ENCODE measurements at places on chromosomes 3 and 15. TPM values are rescaled to one million over a fixed set of nuclear protein-coding genes. Genes with fewer than 3 reads are reported as not detected.

DNA sequence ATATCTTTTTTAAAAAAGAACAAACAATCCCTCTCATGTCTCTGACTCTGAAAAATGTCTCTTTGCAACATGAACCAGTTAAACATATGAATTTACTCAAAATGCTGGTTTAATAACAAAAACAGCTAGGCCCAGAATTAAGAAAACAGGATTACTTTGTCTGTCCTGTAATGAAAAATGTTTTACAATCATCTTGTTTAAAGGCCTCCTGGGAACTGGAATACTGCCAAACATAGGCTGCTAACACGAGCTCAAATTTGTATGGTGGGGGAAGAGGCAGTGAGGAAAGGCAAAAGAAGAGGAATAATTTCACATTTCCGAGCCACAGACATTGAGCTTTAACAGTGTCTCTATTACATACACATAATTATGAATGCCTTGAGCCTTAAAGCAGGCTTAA lies 61.7 kb upstream of the PPIB start:
- no peak overlapping the region for H3K4me3 ChIP-seq
- no peak for DNase-seq
- no peaks in the 10 kb centered on the region for H3K27me3 ChIP-seq
- no peaks in the 10 kb centered on the region for H3K36me3 ChIP-seq
- H3K4me1 ChIP-seq: no peaks in the 10 kb centered on the region
- H3K27ac ChIP-seq: no peak overlapping the region

DNA sequence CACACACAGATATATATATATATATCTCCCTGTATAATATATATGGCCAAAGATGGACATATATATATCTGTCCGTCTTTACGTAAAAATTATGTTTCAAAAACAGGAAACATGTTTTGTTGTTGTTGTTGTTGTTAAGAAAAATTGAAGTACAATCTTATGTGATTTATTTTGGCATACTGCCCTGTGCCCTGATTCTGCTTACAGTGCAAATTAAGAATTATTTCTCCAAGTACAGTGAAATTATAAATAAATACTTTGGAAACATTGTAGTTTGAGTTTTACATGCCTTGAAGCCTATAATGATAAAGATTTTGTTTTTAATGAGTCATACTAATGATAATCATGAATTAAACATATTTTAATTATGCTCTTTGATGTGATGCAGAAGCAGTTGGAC lies 994.9 kb downstream of the DIPK2A start:
- no peak overlapping the region for H3K27ac ChIP-seq
- H3K27me3 ChIP-seq: no peaks in the 10 kb centered on the region
- no peak for DNase-seq
- no peak overlapping the region for H3K4me3 ChIP-seq

DNA sequence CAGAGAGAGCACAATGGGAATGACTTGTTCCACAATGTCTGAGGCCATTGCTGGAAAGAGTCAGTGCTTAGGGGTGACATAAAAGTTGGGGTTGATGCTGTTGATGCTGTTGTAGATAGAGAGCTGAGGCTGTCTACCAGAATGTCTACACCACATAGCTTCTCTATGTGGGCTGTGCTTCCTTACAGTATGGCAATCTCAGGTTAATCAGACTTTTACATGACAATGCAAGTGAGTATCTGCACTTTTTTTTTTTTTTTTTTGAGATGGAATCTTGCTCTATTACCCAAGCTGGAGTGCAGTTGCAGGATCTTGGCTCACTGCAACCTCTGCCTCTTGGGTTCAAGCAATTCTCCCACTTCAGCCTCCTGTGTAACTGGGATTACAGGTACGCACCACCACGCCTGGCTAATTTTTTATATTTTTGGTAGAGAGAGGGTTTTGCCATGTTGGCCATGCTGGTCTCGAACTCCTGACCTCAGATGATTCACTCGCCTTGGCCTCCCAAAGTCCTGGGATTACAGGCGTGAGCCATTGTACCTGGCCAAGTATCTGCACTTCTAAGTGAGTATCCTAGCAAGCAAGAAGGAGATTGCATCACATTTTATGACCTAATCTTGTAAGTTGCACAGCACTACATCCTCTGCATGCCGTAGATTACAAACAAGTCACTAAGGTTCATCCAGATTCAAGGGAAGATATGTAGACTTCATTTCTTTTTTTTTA lies 28.7 kb downstream of the DLEC1 start:
- no peak overlapping the region for H3K27ac ChIP-seq
- H3K27me3 ChIP-seq: no peaks in the 10 kb centered on the region
- no peaks in the 10 kb centered on the region for H3K36me3 ChIP-seq
- no peak overlapping the region for H3K4me3 ChIP-seq
- DNase-seq: no peak

GRCh38 chr15:98315971-98316370 lies 332.4 kb upstream of the IGF1R start:
- H3K27ac ChIP-seq: no peak overlapping the region
- no peaks in the 10 kb centered on the region for H3K36me3 ChIP-seq
- no peak overlapping the region for H3K4me3 ChIP-seq
- H3K4me1 ChIP-seq: no peaks in the 10 kb centered on the region

- DNase-seq: no peak
- no peak overlapping the region for H3K27ac ChIP-seq
- peaks cover 33% of the 10 kb centered on the region for H3K36me3 ChIP-seq
- peaks cover 8% of the 10 kb centered on the region for H3K4me1 ChIP-seq
Measured at GRCh38 chr15:66433726-66434125, 47.0 kb downstream of the MAP2K1 start.

The LRRC34 gene
- 0.92 TPM for total RNA-seq

The RNU5B-1 gene
- total RNA-seq: not detected

The MEX3B gene
- total RNA-seq: 2.0 TPM

Data from T-cell (primary cell).